ENCODE measurements at places on chromosomes 3 and 15.

GRCh38 chr3:120678984-120679383, 3.1 kb downstream of the HGD start:
- DNase-seq: no peak

GRCh38 chr3:165254812-165255211, 58.6 kb upstream of the SLITRK3 start:
- no peak for DNase-seq

DNA sequence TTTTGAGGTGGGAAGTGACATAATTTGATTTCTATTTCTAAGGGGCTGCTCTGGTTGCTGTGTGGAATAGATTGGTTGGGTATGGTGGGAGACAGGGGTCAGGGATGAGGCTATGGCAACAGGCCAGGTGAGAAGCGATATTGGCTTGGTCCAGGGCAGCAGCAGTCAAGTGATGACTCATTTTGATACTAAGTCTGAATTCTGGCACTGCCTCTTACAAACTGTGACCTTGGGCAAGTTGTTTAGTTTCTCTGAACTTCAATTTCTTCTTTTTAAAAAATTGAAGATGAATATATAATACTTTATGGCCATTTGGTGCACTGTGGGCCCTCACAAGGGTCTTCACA, 40.4 kb upstream of the CLSTN2 start:
- no peak for DNase-seq

DNA sequence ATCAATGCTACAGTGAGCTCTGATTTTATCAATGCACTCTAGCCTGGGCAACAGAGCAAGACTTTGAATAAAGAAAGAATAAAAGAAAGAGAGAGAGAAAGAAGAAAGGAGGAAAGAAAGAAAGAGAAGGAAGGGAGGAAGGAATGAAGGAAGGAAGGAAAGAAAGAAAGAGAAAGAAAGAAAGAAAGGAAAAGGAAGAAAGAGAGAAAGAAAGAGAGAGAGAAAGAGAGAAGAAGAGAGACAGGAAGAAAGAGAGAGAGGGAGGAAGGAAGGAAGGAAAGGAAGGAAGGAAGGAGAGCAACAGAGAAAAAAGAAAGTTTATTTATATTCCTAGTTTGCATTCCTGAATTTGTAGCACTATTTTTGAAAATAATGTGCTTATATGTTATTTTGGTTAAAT, 52.3 kb upstream of the ITGA11 start:
- DNase-seq: no peak

- no peak for DNase-seq
Measured at GRCh38 chr15:65659502-65660052, 37.8 kb downstream of the SLC24A1 start.
